ENCODE measurements at places on chromosomes 7 and 10.

- DNase-seq = no peak
Measured at GRCh38 chr7:20858951-20859350, 72.3 kb upstream of the SP8 start.

- DNase-seq = no peak
Measured at GRCh38 chr10:99548041-99548530, 15.3 kb downstream of the NKX2-3 start.

GRCh38 chr10:86068231-86069054 lies 298.2 kb downstream of the GRID1 start:
- no peak for DNase-seq

DNA sequence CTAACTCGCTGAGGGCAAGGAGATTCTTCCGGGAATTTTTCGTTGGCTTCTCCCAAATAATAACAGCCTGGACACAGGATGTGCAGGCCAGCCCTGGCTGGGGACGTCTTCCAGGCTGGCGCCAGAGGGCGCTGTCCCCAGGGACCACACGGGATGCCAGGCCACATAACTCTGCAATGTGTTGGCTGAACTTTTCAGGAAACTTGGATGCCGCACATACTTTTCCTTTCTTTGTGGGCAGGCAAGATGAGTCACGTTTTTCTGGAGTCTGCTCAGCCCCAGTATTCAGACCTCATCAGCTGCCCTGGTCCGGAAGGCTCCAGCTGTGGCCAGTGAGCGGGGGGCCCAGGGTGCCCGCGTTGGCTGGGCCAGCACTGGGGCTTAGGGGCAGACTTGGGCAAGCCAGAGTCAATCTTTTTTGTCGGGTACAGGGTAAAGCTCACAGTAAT lies 122.7 kb downstream of the PRKAG2 start:
- no peak for DNase-seq

- DNase-seq = no peak
Measured at GRCh38 chr7:16604054-16604453, 41.5 kb downstream of the ANKMY2 start.

All from stimulated activated CD8-positive, alpha-beta memory T cell treated with anti-CD3 and anti-CD28 coated beads, Interleukin-4, amount 100 ng/mL, for 1 hour (primary cell).